ENCODE measurements at places on chromosomes 11 and 22.

DNA sequence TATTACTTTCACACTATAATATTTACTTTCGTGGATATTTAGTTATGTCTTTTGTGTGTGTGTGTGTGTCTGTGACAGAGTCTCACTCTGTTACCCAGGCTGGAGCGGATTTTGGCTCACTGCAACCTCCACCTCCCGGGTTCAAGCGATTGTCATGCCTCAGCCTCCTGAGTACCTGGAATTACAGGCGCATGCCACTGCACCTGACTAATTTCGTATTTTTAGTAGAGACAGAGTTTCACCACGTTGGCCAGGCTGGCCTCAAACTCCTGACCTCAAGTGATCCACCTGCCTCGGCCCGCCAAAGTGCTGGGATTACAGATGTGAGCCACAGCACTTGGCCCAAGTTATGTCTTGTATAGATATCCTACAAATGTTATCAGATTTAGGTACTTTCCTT is 9.9 kb downstream of the PISD start:
- DNase-seq: no peak

DNA sequence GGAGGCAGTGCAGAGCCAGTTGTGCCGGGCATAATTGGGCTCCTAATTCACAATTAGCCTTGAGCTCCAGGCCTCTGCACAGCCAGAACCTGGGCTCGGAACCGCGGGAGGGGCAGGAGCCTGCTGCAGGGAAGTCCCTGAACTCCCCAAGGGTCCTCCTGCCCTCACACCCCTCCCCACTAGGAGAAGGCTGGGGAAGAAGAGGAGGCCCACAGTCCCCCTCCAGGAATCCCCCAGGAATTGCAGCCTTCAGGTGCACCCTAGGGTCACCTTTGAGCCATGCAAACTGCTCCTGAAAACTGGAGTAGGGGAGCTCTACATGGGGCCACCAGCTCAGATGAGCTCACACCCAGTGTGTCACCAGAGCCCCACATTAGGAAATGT is 93.8 kb upstream of the LMO1 start:
- DNase-seq: no peak

DNA sequence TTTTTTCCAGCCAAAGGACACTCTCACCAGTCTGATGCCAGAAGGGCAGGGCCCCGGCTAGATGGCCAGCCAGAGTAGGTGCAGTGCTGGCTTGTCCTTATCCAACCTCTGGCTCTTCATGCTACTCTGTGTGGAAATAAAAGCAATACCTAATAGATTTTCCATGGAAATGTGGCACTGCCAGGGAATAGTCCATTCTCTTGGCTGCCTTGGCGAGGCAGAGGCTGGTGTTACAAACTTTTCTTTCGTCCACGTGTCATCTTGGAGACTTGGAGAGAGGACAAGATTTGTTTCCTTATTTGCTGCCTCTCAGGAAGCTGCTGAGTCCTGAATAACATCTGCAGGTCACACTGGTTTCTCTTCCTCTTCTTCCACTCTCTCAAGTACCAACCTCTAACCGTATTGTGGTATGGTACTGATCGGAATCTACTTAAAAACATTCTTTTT is 17.2 kb upstream of the C1QTNF4 start:
- no peak for DNase-seq

- DNase-seq: no peak
These were observed 2.8 kb downstream of the SLC7A4 start for GRCh38 chr22:21029486-21030025.

DNA sequence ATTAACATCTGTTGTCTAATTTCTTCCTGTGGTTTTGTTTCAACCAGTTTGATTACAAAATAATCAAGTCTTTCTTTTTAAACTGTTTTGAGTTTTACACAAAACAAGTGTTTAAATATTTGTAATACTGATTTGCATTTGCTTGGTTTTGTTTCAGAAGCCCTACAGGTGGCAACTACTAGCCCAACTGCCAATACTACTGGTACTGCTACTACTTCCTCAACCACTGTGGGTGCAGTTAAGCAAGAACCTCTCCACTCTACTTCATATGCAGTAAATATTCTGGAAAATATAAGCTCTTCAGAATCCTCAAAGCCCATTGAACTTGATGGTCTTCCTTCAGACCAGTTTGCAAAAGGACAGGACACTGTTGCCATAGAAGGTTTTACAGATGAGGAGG is 61.1 kb downstream of the QSER1 start:
- no peak for DNase-seq

GRCh38 chr11:85028329-85029101 is 598.6 kb downstream of the DLG2 start:
- DNase-seq: no peak

GRCh38 chr11:57424137-57424791 is 2.7 kb downstream of the SLC43A3 start:
- no peak for DNase-seq

- DNase-seq: peak; percentile 29
These were observed 17.4 kb downstream of the CEP164 start for GRCh38 chr11:117345039-117345438.

GRCh38 chr11:84128840-84129239 is 842.7 kb upstream of the CCDC90B start:
- DNase-seq: no peak

DNA sequence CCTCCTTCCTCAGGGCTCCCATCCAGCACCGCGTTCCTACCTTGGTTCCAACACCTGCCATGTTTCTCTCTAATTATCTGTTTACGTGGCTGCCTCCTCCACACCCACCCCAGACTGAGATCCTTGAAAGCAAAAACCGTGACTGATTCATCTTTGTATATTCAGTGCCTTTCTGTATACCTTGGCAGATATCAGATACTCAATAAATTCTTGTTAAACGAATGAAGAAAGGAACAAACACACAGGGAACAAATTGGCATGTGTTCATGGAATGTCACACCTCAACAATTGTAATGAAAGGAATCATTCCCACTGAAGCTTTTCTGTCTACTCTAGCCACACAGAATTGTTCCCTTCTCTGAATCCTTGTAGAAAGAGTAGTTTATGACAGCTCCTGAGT is 20.4 kb upstream of the LRRC55 start:
- no peak for DNase-seq

DNA sequence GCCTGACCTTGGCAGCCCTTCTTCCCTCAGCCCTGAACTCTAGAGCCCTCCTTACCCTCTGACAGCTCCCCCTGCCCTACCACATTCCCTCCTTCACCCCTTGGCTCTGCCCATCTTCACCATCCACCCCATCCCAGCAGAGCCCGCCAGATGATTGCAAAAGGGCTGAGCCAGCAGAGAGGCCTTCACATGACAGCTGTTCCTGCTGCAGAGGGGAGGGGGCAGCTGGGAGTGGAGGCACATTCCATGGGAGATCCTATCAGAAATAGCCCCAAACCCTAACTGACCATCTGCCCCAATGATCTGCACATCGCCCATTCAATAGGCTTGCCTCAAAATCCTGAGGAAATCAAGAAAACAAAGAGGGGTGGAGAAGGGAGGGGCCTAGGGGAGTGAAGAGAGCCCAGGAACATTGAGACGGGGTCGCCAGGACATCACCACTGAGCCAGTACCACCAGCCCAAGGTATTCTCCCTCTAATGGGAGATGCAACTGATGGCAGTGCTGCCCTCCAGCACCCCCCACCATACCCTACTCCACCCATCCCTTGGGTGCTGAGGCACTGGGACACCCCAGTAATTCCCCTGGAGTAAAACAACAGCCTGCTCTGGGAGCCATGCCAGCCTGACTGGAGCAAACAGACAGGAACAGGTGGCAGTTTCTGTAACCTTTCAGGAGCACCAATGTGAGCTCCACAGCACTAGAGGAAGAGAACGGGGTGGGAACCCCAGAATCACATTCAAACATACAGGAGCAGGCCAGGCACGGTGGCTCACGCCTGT is 8.0 kb upstream of the AHNAK start:
- peak; percentile 53 for DNase-seq

- no peak for DNase-seq
These were observed 406.5 kb upstream of the CCDC90B start for GRCh38 chr11:83692675-83693074.

DNA sequence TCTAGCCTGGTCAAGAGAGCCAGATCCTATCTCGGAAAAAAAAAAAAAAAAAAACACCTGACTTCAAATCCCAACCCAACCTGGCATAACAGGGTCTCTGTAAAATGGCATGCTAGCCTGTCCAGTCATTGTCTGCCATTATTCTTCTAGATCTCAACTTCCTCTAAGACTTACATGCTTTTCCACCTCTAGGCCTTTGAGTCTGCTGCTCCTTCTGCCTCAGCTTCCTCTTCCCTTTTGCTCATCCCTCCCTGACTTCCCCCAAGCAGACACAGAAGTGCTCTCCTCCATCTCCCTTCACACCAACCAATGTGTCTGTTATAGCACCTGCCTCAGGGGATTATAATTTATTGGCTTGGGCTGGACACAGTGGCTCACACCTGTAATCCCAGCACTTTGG is 7.8 kb downstream of the STK33 start:
- no peak for DNase-seq

- no peak for DNase-seq
These were observed 62.0 kb upstream of the RASD2 start for GRCh38 chr22:35478633-35479107.

DNA sequence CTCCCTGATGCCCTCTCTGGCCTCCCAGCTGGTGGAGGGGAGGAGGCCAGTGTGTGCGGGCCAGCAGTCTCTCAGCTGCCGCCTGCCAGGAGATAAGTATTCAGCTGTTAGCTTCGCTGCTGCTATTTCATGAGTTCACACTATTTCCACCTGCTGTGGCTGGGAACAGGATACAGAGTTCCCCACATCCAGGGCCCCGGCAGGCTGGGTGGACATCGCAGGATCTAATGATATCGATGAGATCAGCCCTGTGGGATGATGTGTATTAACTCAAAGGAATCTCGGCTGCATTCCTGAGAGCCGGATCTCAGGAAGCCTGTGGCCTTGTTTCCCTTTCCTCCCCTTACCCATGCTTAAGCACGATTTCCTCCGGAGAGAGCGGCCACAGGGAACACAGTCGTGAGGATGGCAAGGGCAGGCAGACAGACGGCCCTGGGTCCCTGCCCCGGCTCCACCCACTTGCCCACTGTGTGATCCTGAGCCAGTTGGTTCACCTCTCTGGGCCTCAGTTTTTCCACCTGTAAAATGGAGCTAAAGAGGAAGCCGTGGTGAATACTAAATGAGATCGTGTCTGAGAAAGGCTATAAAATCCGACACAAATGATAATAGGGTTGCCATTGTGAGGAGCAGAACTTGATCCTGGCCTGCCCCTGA is 6.5 kb upstream of the PVALB start:
- DNase-seq: no peak

DNA sequence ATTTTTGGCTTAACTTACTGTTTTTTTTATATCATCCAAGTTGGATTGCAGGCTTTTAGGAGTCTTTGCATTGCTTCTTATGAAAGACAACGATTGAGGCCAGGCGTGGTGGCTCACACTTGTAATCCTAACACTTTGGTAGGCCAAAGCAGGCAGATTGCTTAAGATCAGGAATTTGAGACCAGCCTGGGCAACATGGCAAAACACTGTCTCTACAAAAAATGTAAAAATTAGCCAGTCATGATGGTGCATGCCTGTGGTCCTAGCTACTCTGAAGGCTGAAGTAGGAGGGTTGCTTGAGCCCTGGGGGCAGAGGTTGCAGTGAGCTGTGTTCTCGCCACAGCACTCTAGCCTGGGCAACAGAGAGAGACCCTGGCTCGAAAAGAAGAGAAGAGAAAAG is 56.6 kb downstream of the BID start:
- peak; percentile 19 for DNase-seq

- DNase-seq: peak; percentile 53
These were observed 1.6 kb downstream of the DIXDC1 start for GRCh38 chr11:111938687-111939160.

- no peak for DNase-seq
These were observed 704.1 kb upstream of the CCDC90B start for GRCh38 chr11:83990160-83990733.

GRCh38 chr11:2911088-2911784 is 18.0 kb downstream of the PHLDA2 start:
- DNase-seq: no peak

DNA sequence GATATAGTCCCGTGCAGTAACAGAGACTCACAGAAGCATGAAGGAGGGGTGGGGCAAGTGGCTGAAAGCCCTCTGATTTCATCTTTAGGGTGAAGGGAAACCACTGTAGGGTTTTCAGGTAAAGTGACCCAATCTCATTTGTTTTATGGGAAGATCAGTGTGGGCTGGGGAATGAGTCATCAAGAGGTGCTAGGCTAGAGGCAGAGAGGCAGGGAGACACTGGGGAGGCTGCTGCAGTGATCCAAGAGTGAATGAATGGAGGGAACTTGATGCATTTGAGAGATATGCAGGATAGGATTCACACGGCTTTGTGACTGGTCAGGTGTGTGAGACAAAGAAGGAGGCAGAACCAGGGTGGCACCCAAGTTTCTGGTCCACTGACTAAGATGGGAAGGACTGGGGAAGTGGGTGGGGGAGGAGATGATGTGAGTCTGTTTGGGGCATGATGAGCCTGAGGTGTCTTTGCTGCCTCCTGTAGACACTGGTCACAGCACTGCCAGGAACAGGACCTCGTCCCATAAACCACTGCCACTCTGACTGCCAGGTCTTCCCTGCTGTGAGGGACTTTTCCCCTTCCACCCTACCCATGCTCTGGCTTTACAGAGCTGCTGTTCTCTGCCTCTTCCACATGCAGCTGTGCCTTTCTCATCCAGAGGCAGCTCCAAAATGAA is 239.0 kb downstream of the TENM4 start:
- DNase-seq: no peak

DNA sequence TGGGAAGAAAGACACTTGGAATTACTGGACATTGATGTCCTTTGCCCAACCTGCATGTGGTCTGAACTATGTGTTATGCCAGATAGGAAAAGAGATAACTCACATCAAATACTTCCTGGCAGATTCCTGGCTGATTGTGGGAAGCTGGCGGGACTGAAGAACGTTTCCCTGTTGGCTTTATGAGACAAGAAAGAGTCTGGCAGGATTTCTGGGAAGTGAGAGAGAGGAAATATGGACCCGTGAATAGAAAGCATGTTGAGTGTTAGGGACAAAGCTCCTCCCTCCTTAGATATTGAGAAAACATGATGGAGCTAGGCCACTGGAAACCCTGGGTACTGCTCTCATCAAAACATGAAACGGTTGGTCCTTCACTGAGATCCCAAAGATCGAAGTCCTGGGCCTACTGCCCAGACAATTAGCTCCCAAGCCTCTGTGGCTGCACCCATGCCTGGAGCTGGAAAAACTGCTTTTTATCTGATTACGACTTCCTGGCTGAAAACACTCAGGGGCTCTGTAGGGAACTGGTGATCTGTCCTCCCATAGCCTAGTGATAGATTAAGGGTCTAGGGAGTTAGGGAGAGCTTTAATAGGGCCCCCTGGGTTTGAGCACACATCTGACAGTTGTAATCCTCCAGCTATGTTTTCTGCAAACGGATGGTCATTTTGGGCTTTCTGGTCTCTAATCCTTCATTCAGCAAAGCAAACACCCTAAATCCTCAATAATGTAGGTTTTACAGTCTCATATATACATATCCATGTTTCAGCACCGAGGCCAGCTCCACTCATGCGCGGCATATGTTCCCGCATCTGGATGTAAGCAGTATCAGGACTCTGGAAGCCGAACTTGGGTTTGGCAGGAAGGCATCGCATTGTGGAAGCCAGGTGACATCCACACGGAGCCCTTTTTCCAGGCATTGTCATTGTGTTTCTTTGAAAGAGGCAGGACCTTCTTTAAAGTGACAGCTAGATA is 6.1 kb upstream of the B3GAT1 start:
- peak; percentile 7 for DNase-seq

GRCh38 chr11:85044911-85045310 is 582.2 kb downstream of the DLG2 start:
- DNase-seq: no peak

Data from foreskin fibroblast (primary cell).